ENCODE measurements at places on chromosomes 2 and 18. TPM values are rescaled to one million over a fixed set of nuclear protein-coding genes. Genes with fewer than 3 reads are reported as not detected.
A peak's percentile ranks its signal among the peaks of the same experiment; 100 is the strongest.

- H3K36me3 ChIP-seq = no peaks in the 10 kb centered on the region
- no peaks in the 10 kb centered on the region for H3K4me1 ChIP-seq
- H3K4me3 ChIP-seq = no peak overlapping the region
Observed at GRCh38 chr2:108266218-108266617, 22.5 kb upstream of the SULT1C2 start.

DNA sequence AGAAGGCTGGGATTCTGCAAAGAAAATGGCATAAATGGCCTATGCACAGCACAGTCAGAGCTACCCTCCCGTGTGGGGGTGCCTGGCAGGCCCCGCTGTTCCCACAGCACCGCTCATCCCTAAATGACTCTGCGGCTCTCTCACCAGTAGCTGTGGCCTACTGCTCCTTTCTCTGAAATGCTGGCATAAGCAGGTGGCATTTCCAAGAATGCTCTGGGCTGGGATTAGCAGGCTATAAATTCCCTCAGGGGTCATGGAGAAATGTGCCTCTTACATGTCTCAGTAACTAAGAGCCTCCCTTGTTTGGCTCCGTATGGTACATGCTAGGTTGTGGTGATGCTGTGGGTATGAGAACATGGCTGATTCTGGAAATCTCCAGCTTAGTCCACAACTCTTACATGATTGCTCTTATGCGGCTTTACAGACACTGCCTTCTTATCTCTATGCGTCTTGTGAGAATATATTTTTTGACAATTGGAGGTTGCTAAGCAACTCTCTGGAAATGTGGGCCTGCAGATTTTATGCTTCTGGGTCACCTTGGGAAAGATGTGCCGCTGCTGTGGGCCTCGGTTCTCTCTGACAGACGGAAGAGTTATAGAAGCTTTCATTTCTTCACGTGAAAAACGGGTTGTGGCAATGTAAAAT lies 80.3 kb upstream of the GATA6 start:
- no peaks in the 10 kb centered on the region for H3K4me1 ChIP-seq
- DNase-seq = no peak
- no peaks in the 10 kb centered on the region for H3K27me3 ChIP-seq
- H3K36me3 ChIP-seq = no peaks in the 10 kb centered on the region

DNA sequence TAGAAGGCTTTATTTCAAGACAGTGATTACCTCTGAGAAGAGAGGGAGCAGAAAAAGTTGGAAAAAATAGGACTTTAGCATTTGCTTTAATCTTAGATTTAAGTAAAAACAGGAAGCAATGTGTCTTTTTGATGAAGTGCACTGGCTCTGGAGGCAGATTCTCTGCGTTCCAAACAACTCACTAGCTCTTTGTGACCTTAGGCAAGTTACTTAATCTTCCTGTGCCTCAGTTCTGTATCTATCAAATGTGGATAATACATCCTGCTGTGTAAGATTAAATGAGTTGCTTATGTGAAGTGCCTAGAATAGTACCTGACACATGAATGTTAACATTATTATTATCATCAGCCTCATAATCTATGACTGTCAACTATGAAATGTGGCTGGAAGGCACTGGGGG lies 42.3 kb downstream of the RPRD1A start:
- H3K4me3 ChIP-seq = no peak overlapping the region
- peaks cover 9% of the 10 kb centered on the region for H3K36me3 ChIP-seq
- no peak for DNase-seq
- H3K27ac ChIP-seq = no peak overlapping the region
- no peaks in the 10 kb centered on the region for H3K27me3 ChIP-seq

DNA sequence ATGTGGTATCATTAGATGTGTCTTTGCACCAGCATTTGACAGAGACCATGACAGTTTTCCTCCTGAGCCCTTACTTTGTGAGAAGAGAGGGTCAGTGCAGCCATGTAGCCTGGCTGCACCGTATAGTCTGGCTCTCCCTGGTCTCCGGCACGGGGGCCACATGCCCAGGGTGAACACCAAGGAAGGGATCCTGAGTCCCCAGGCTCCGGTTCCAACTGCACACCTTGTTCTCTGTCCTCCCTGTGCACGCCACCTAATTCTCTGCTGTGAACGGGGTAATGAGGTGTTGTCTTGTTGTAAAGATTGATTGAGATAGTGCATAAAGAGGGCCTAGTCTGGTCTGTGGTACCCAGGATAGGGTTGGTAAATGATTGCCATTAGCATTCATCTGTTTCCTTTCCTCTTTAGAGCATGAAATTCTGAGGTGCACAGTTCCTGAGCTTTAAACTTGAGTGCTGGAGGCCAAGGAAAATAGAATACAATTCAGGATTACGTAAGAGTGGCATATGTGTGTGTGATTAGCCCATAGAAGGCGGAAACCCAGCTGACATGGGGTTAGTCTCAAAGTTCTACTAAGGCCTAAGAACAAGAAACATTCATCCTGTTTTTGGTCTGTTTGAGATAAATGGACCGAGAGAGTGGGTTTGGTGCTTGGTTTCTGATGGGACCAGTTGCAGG lies 55.5 kb downstream of the NCK2 start:
- DNase-seq = no peak
- no peaks in the 10 kb centered on the region for H3K36me3 ChIP-seq
- peak overlapping the region; percentile 34 for H3K27ac ChIP-seq
- H3K27me3 ChIP-seq = no peaks in the 10 kb centered on the region
- H3K4me3 ChIP-seq = peak overlapping the region; percentile 9

The MYL1 gene
- not detected for total RNA-seq

DNA sequence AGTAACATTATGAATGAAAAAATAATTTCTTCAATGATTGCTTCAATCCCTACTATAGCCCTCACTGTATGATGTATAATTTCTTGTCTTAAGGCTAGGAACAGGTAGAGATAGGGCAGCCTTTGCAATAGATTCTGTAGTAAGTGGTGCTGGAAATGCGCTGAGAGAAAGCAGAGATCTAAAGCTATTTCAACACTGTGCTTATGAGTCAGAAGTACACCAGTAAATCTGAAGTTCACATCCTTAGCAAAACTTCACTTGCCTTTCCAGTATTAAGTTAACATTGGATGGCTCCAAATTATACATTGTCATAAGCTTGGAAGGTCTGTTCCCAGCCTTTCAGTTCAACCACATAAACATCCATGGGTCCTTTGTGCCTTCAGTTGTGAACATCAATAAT lies 178.2 kb upstream of the EPHA4 start:
- H3K4me1 ChIP-seq = no peaks in the 10 kb centered on the region
- H3K4me3 ChIP-seq = no peak overlapping the region
- DNase-seq = no peak
- no peaks in the 10 kb centered on the region for H3K27me3 ChIP-seq
- H3K27ac ChIP-seq = no peak overlapping the region

- H3K36me3 ChIP-seq = no peaks in the 10 kb centered on the region
- no peak for DNase-seq
- peaks cover 67% of the 10 kb centered on the region for H3K27me3 ChIP-seq
- H3K4me1 ChIP-seq = peaks cover 12% of the 10 kb centered on the region
- peak overlapping the region; percentile 37 for H3K4me3 ChIP-seq
Observed at GRCh38 chr2:70901227-70902066, 34.3 kb upstream of the ATP6V1B1 start.

DNA sequence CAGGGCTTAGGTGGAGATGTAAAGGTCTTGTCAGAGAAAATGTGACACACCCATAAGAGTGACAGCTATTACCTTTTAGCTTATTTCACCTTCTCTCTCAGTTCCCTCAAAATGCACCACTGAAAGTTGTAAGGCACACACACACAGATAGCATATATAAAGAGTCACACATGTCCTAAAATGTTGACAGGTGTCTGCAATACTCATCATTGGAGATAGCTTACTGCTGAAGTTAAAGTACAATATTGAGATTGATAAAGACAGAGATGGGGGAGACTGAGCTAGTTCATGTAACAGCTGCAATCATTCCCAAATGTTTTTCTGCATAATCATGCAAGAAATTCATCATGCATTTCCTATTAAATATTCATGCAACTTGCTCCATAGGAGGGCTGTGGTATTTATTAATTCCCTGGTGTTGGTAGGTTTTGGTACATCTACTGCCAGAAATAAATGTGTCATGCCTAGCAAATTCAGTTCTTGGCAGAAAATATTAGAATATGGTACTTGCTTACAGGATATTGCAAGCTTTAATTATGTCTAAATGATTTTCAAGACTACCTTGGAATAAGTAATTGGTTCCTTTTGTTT lies 118.8 kb upstream of the RBMS1 start:
- peaks cover 17% of the 10 kb centered on the region for H3K4me1 ChIP-seq
- no peak overlapping the region for H3K27ac ChIP-seq
- H3K36me3 ChIP-seq = no peaks in the 10 kb centered on the region
- no peak for DNase-seq

GRCh38 chr2:110770404-110770958 lies 38.1 kb downstream of the ACOXL start:
- no peak for DNase-seq
- H3K4me3 ChIP-seq = no peak overlapping the region
- no peaks in the 10 kb centered on the region for H3K4me1 ChIP-seq
- no peaks in the 10 kb centered on the region for H3K27me3 ChIP-seq

- no peaks in the 10 kb centered on the region for H3K36me3 ChIP-seq
- DNase-seq = peak; percentile 19
- no peak overlapping the region for H3K4me3 ChIP-seq
- H3K27me3 ChIP-seq = no peaks in the 10 kb centered on the region
Observed at GRCh38 chr2:71535526-71535925, 82.2 kb downstream of the DYSF start.
